ENCODE measurements at places on chromosomes 5 and 9.
A peak's percentile ranks its signal among the peaks of the same experiment; 100 is the strongest.

- no peak for DNase-seq
These were observed 445.0 kb upstream of the DMAC1 start for GRCh38 chr9:8244505-8245092.

- DNase-seq: no peak
These were observed 396.5 kb downstream of the ADGRV1 start for GRCh38 chr5:90955001-90955635.

- DNase-seq: peak; percentile 29
These were observed at the start of gene GLRA1 for GRCh38 chr5:151924564-151925301. Gene GLRA1 (minus strand): TSS chr5:151924851. CDS start chr5:151924549, 302 bp downstream.

DNA sequence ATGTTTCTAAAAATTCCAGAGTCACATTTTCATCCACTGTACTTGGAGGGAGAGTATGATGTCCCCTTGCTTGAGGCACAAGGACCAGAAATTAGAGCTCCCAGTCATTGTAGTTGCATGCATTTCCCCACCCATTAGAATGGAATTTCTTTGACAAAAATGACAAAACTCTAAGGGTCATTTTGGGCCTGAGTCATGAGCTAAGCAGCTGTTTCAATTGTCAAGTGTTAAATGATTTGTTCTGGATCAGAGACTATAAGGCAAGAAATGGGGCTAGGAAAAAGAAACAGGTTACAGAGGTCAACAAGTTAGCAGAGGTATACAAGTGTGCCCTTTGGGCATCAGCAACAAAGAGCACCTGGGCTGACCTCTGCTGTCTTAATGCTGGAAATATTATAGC is 131.2 kb upstream of the IQGAP2 start:
- no peak for DNase-seq

DNA sequence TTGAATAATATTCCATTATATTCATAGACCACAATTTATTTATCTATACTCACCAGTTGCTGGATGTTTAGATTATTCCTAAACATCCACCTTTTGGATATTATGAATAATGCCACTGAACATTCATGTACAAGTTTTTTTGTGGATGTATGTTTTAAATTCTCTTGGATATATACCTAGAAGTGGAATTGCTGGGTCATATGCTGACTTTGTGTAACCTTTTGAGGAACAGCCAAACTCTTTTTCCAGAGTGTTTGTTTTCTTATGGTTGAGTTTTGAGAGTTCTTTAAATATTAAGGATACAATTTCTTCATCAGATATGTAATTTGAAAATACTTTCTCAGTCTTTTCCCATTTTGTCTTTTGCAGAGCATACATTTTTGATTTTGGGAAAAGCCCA is 2.7 kb downstream of the VPS13A start:
- DNase-seq: no peak

- DNase-seq: no peak
These were observed 4.8 kb downstream of the GM2A start for GRCh38 chr5:151257731-151258181.

- DNase-seq: no peak
These were observed 98.3 kb upstream of the ATP10B start for GRCh38 chr5:160950311-160950710.

GRCh38 chr5:50666261-50667022 is at the start of gene PARP8:
Gene PARP8 (plus strand): TSS chr5:50666637. CDS start chr5:50667096, 459 bp downstream.
- peak; percentile 48 for DNase-seq

DNA sequence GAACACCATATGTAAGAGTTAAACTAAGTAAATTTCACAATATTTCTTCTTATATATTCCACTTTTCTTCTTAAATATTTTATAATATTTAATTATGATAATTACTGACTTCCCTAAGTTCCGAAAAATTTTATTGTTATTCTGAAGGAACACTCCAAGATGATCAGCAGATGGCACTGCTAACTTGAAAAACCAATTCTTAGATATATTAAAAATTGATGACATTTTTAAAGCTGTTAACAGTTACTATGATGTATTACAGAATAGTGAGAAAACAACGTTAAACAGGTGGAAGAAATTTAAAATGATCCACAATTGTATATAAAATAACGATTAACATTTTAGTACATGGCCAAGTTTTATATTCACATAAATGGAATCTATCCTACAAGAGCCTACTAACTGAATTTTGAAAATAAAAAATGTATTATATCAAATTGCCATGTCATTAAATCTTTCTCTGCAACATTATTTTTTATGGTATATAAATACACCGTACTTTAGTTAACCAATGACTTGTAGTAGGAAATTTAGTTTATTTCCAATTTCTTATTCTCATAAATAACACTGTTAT is 30.1 kb upstream of the MUSK start:
- no peak for DNase-seq

- no peak for DNase-seq
These were observed 44.8 kb downstream of the PLCXD3 start for GRCh38 chr5:41465493-41466171.

DNA sequence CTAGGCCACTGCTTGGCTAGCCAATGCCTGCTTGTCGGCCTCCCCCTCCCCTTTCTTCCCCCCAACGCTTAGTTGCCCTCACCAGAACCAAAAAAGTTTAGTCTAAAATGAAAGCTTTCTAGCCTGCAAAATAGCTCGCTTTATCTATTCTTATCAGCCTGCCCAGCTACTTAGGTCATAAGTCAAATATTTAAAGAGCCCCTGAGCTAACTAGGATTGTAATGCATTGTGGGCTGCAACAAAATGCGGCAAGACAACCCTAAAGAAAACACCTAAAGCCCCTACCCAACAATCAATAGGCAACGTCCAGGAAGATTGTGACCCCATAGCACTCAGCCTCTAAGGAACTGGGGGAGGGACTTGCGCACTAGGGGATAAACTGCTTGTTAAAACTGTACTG is 38.6 kb upstream of the PCSK5 start:
- DNase-seq: no peak

GRCh38 chr5:85921590-85921989 is 696.2 kb upstream of the COX7C start:
- peak; percentile 8 for DNase-seq

GRCh38 chr9:81211741-81212140 is 477.6 kb downstream of the TLE1 start:
- no peak for DNase-seq

DNA sequence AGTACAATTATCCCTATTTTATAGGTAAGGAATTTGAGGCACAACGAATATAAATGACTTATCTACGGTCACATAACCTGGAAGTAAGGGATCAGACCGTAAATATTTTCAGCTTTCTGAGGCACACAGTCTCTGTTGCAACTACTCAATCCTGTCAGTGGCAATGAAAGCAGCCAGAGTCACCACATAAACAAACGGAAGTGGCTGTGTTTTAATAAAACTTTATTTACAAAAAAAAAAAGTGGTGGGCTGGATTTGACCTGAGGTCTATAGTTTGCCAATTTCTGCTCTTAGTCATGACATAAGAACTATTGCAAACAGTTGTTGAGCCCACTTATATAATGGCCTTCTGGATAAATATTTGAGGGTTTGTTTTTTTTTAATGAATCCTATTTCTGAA is 29.6 kb downstream of the ZNF366 start:
- no peak for DNase-seq

- no peak for DNase-seq
These were observed 239.0 kb upstream of the PTGER4 start for GRCh38 chr5:40440746-40441145.

DNA sequence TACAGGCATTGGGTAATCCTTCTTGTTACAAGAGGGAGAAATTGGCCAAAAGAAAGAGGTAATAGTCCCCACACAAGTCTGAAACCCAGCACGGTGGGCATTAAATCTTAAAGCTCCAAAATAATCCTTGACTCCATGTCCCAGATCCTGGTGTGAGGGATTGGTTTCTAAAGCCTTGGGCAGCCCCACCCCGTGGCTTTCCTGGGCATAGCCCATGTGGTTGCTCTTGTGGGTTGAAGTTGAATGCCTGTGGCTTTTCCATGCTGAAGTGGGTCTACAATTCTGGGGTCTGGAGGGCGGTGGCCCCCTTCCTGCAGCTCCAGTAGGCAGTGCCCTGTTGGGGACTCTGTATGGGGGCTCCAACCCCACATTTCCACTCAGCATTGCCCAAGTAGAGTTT is 91.8 kb upstream of the LARP1 start:
- DNase-seq: no peak

DNA sequence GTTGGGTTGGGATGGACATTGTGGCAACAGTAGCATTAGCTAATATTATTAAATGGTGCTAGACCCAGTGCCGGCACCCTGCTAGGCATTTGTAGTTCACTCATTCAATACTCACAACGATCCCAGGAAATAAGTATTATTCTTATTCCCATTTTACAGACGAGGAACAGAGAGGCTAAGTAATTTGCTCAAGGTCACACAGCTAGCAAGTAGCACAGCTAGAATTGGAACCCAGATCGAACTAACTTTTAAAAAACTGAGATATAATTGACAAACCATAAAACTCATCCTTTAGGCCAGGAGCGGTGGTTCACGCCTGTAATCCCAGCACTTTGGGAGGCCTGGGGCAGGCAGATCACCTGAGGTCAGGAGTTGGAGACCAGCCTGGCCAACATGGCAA is 79.5 kb downstream of the SH3PXD2B start:
- DNase-seq: no peak

GRCh38 chr5:119255571-119256356 is 100.1 kb upstream of the TNFAIP8 start:
- DNase-seq: peak; percentile 39

DNA sequence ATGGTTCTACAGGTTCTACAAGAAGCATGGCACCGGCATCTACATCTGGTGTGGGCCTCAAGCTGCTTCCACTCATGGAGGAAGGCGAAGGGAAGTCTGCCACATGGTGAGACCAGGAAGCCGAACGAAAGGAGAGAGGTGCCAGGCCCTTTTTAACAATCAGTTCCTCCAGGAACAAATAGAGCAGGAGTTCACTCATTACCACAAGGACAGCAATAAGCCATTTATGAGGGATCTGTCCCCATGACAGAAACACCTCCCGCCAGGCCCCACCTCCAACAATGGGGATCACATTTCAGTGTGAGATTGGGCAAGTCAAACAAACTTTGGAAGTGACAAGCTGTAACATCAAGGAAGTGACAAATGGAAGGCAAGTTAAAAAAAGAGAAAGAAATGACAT is 95.5 kb upstream of the PTPN3 start:
- no peak for DNase-seq

- DNase-seq: no peak
These were observed 68.0 kb downstream of the DENND4C start for GRCh38 chr9:19298436-19299000.

DNA sequence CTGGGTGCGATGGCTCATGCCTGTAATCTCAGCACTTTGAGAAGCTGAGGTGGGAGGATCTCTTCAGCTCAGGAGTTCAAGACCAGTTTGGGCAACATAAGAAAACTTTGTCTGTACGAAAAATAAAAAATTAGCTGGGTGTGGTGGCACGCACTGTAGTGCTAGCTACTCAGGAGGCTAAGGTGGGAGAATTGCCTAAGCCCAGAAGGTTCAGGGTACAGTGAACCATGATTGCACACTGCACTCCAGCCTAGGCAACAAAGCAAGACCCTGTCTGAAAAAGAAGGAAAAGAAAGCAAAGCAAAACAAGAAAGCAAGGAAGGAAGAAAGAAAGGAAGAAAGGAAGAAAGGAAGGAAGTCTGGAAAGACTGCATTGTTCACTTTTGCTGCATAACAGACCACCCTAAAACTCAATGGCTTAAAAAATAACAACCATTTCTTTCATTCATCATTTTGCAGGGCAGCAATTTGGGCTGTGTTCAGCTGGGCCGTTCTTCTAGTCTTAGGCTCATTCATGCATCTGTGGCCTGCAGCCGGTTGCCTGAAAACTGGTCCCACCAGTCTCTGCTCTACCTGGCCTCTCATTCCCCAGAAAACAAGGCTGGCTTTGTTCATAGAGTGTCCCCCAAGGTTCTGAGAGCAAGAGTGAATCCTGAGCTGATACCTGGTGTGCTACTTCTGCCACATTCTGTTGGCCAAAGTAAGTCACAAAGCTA is 82.4 kb upstream of the MIER3 start:
- no peak for DNase-seq

DNA sequence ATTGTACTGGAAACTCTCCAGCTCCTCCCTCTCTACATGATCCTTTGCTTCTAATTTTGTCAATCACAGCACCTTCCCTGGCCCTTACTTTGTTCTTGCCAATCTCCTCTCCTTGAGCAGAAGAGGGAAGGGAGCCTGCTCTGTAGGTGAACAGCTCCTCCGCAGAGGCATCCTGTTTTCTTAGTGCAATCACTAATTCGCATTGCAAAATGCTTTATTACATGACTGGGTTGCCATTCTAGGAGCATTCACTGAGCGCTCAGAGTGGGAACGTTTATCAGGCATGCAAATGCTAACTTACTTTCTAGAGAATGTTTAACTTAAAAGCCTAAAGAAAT is 416 bp upstream of the SNX18 start:
- DNase-seq: no peak

DNA sequence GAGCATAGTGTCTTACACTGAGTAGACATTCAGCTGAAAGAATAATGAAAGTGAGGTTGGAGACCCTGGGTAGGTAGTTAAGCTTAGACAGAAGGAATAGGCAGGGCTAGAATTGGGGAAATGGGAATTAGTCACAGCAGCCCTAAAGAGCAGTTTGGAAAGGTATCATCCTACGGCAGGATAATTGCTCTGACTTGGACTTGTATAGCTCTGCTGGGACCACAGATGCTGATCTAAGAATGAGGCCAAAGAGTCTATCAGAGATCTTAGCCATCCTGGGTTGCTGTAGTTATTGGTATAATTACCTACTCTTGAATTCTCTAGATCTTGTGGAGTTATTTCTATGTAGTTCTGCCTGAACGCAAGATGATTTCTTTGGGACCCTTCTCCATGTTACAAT is 288.0 kb downstream of the ASTN2 start:
- DNase-seq: no peak

GRCh38 chr5:104859437-104859836 is 1296.8 kb upstream of the NUDT12 start:
- DNase-seq: no peak

- DNase-seq: no peak
These were observed 27.7 kb downstream of the PRDM6 start for GRCh38 chr5:123116757-123117156.

- no peak for DNase-seq
These were observed 455.5 kb upstream of the TRPC7 start for GRCh38 chr5:136820848-136821247.

DNA sequence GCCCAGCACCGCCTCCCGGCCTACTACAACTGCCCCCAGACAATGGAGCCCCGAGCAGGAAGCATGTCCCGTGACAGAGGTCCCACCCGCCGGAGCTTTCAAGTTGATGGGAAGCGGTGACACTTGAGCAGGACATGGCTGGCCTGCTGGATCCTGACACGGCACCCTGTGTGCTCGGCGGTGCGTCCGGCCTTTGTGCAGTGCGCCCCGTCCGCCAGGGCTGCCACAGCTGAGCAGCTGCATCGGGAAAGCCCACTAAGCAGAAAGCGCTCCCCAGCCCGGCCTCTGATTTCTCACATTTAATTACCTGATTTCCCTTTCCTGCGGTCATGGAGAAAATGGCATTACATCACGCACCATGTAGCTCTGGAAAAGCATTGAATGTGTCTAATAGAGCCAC is 611.9 kb downstream of the IRX1 start:
- DNase-seq: no peak

GRCh38 chr5:173103411-173103810 is 40.9 kb upstream of the BNIP1 start:
- no peak for DNase-seq

- peak; percentile 80 for DNase-seq
These were observed 24.2 kb downstream of the TCF7 start for GRCh38 chr5:134138416-134139376.

Measured in HT1080 (cell line).